ENCODE measurements at places on chromosomes 7 and 10.

DNA sequence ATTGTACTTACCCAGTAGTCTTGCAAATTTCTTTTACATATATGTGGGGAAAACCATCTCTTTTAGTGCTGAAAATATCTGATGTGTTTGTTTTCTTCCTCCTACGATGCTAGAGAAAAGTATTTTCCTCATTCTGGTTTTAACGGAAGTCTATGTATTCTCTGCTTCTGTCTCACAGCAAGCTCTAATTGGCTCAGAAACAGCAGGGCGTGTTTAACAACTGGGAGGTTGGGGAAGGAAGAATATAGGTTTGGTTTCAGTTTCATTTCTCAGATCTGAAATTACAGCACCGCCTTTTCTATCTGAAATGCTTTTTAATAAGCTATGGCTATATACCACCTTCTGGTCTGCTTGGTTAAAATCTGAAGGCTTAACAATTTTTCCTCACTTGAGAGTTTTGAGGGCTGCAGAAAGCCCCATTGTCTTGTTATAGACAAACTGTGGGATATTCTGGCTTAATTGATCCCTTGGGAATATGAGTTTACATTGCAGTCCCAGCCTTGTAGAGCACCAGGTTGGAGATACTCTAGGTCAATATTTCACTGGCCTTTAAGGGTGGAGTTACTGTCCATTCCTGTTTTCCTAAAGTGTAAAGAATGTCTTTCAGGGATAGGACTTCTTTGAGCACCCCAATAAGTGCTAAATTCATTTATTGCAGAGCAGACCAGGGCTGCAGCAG is at the start of gene SAMD9:
SAMD9 (minus strand) TSS at position 128 of the 679 bp plus-strand sequence. CDS start 11,882 bp downstream, outside the sequence.
- DNase-seq = no peak

- DNase-seq = no peak
Measured at GRCh38 chr7:5491251-5492019, 67.8 kb upstream of the TNRC18 start.

DNA sequence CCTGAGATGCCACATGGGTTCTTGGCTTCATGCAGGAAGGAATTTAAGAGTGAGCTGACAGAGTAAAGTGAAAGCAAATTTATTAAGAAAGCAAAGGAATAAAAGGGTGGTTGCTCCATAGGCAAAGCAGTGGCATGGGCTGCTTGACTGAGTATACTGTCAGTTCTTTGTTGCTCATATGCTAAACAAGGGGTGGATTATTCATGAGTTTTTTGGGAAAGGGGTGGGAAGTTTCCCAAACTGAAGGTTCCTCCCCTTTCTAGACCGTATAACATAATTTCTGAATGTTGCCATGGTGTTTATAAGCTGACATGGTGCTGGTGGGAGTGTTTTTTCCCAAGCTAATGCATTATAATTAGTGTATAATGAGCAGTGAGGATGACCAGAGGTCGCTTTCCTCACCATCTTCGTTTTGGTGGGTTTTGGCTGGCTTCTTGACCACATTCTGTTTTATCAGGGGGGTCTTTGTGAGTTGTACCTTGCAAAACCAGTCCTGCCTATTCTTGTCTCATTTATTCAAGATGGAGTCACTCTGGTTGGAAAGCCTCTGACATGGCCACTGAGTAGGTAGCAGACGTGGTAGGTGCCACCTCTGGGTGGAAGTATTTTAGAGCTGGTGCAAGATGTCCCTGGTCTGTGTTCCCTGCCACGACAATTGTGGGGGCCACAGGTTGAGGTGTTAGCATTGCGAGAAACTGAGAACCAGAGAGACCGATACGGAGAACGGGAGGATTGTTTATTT is 107.5 kb upstream of the SDK1 start:
- no peak for DNase-seq

- no peak for DNase-seq
Measured at GRCh38 chr7:108561047-108561619, 8.4 kb downstream of the THAP5 start.

GRCh38 chr10:77560471-77560870 is 77.1 kb downstream of the KCNMA1 start:
- no peak for DNase-seq

DNA sequence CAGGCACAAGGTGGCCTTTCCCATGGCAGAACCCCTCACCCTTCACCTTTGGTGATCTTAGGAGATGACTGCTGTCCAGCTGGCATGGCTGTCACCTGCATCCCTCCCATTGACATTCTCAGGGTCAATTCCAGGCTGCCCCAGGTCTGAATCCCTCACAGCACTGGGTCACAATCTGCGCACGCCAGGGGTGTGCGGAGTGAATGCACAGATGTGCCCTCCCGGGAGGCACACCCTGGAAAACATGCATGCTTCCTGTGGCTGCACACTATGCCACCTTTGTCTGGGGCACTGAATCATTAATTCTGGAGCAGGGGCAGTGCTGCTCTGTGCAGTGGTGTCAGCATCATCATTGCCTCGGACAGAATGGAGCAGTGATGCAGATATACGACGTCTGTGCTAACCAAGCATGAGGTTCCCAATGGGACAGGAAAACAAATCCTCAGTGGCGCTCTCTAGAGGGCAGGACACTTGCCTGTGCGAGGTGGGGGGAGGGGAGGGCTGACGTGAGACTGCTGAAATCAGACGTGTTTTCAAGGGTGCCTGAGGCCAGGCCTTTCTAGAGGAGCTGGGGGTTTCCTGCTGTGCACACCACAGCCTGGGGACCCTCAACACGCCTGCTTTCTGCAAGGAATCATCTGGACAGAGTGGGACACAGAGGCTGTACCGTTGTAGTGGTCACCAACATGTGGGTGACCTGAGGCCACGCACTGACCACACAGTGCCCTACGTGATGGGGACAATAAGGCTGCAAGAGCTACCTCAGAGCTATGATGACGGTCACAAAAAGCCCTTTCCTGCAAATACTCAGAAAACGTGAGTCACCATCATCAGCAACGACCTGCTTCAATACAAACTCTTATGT is 77.9 kb downstream of the HIPK2 start:
- DNase-seq = no peak

DNA sequence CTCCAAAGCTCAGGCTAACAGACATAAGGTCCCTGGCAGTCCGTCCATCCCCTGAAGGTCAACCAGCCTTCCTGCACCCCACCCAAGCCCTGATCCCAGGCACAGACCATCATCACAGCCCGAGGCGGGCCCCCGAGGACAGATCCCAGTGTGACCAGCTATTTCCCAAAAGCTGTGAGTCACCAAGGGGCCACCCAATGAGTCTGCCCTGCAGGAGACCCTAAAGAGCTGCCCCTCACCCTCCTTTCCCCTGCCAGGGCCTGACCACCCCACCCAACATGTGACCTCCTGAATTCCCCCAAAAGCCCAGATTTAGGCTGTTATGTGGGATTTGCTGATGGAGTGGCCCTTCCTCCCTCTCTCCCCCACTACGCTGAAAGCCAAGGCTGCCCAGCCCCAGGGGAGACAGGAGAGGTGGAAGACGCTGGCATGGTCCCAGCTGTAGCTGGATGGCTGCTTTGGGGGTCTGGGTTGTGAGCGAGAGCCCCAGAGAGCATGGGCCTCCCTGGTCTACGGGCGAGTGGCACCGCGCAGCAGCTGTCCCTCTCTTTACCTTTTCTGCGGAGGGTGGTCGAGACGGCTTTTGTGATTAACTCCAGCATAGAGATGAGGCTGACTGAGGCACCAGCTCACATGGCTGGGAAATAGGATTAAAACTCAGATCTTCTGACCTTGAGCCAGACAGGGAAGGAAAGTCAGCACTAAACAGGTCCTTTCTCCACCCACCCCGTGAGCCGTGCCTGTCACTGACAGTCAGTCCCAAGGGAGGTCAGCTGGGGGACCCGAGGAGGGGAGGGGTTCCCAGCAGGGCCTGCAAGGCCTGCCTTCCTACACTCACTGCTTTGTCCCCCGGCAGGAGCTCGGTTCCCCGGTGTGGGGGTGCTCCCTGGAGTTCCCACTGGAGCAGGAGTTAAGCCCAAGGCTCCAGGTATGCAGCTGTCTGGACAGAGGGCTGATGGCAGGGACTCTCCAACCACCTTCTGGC is 16.7 kb downstream of the ELN start:
- no peak for DNase-seq

GRCh38 chr7:117489016-117489415 is 9.2 kb downstream of the CFTR start:
- DNase-seq = no peak

GRCh38 chr7:122301858-122302760 is 2.4 kb downstream of the FEZF1 start:
- DNase-seq = no peak

DNA sequence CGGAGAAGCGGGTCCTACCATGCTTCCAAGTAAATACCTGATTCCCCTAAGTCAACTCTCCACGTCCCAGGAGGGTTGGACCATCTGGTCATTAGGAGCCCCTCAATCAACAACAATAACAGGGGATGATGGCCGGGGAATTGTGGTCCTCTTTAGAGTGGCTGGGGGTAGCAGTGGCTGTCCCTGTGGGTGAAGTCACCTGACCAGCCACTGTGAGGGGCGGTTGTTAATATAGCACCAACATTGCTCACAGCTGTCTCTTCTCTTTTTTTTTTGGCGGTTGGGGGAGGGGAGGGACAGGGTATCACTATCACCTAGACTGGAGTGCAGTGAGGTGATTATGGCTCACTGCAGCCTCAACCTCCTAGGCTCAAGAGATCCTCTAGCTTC is 67.9 kb downstream of the SPDYE5 start:
- DNase-seq = no peak

DNA sequence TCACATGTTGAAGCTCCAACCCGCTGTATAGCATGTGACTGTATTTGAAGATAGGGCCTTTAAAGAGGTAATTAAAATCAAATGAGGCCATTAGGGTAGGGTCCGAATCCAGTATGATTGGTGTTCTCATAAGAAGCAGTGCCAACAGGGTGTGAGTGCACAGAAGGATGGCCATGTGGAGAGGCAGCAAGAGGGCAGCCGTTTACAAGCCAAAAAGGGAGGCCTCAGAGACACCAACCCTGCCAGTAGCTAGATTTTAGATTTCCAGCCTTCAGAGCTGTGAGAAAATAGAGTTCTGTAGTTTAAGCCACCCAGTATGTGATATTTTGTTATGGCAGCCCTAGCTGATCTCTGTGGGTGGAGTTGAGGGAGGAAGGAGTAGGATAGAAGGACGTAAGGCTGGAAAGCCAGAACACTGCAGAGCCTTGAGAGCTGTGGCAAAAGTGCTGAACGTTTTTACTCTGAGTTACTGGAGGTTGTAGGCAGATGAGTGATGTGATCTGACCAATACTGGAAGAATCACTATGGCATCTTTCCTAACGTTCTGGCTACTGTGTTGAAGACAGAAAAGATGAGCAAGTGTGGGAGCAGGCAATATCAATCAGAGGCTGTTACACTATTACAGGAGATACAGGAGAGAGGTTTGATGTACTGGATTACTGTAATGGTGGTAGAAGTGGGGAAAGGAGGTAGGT is 334.9 kb downstream of the ELMO1 start:
- DNase-seq = no peak

- DNase-seq = peak; percentile 22
Measured at GRCh38 chr10:75428434-75429158, 2.8 kb upstream of the LRMDA start.

- DNase-seq = no peak
Measured at GRCh38 chr10:129784291-129784690, 179.8 kb downstream of the EBF3 start.

DNA sequence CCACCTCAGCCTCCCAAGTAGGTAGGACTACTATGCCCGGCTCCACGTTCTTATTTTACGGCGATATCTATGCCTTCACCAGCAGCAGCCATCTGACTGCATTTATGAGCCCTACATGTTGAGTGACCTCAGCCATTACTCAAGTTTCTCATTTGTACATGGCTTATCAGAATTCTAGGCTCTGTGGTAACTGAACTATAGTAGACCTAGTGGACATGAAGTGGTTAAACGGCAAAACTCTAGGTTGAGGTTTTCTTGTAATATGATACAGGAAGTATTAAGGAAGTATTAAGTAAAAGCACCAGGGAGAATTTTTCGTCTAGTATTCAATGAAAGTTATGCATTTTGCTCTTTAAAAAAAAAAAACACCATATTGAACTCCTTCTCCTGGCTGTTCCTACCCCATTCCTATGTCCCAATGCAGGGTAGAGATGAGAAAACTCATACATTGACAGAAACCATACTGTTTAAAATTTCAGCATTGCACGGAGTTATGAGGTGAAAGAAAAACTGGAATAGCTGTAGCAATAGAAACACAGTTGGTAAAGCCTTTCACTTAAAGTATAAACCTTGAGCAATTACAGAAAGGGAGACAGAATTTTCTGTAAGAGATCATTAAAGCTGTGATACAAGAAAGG is 39.8 kb upstream of the EPC1 start:
- DNase-seq = no peak

- DNase-seq = no peak
Measured at GRCh38 chr10:32199714-32200394, 143.6 kb upstream of the KIF5B start.

DNA sequence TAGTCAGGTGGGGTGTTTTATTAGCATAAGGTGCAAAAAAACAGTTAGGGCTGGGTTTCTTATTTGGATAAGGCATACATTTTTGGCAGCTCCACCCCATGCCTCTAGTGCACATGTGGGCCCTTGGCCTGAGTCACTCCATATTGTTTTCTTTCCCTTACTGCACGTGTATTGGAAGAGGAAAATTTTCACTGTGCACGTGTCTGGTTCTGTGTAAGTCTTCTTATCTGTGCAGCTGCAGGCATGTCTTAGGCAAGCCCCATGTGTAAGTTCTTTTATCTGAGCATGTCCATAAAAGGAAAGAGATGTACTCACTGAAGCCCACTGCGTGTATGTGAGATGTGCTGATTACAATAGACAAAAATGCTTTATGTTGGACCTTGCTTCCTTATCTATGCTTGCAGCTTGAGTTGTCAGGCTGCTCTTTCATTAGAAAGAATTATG is 540.3 kb upstream of the IGFBP3 start:
- no peak for DNase-seq

GRCh38 chr7:64882341-64883112 is 20.5 kb upstream of the ZNF273 start:
- DNase-seq = no peak
